ENCODE measurements at places on chromosomes 16 and 17. TPM values are rescaled to one million over a fixed set of nuclear protein-coding genes. Genes with fewer than 3 reads are reported as not detected.

- no peaks in the 10 kb centered on the region for H3K36me3 ChIP-seq
- no peak overlapping the region for H3K4me3 ChIP-seq
Measured at GRCh38 chr16:29745121-29745852, 503 bp downstream of the C16orf54 start.

GRCh38 chr17:81295676-81296381 is 722 bp upstream of the SLC38A10 start:
- H3K27me3 ChIP-seq = no peaks in the 10 kb centered on the region
- peaks cover 28% of the 10 kb centered on the region for H3K4me1 ChIP-seq
- peak overlapping the region; percentile 97 for H3K27ac ChIP-seq
- H3K4me3 ChIP-seq = peak overlapping the region; percentile 94
- H3K36me3 ChIP-seq = peaks cover 2% of the 10 kb centered on the region

Gene SLFN14
- total RNA-seq = not detected

DNA sequence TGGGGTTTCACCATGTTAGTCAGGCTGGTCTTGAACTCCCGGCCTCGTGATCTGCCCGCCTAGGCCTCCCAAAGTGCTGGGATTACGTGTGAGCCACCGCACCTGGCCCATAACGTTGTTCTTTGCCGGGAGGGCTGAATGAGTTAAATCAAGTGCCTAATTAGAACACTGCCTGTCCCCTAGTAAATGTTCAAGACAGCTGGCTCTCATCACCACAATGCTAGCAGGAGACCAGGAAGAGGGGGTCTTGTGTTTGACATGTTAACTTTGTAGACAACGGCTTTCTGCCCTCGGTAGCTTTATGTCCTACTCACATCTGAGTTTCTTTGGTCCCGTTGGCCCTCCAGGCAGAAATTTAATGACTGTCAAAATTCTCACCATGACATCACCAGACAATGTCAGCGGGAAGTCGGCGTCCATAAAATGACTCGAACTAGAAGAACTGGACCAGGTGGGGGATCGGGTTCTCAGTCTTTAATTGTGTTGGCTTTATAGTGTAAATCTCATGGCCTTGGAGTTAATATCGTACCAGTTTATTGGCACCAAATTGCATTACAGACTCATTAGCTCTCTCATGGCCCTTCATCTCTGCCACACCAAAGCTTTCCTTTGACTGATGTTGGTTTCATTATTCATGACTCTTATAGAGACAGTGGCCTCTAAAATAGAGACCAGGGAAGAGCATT is 11.4 kb upstream of the ITPRIPL2 start:
- no peak overlapping the region for H3K4me3 ChIP-seq
- no peak overlapping the region for H3K27ac ChIP-seq

GRCh38 chr16:48535369-48535787 is 74.6 kb downstream of the N4BP1 start:
- H3K36me3 ChIP-seq = peaks cover 2% of the 10 kb centered on the region
- no peak for DNase-seq
- no peaks in the 10 kb centered on the region for H3K27me3 ChIP-seq
- peaks cover 73% of the 10 kb centered on the region for H3K4me1 ChIP-seq
- H3K27ac ChIP-seq = peak overlapping the region; percentile 83

DNA sequence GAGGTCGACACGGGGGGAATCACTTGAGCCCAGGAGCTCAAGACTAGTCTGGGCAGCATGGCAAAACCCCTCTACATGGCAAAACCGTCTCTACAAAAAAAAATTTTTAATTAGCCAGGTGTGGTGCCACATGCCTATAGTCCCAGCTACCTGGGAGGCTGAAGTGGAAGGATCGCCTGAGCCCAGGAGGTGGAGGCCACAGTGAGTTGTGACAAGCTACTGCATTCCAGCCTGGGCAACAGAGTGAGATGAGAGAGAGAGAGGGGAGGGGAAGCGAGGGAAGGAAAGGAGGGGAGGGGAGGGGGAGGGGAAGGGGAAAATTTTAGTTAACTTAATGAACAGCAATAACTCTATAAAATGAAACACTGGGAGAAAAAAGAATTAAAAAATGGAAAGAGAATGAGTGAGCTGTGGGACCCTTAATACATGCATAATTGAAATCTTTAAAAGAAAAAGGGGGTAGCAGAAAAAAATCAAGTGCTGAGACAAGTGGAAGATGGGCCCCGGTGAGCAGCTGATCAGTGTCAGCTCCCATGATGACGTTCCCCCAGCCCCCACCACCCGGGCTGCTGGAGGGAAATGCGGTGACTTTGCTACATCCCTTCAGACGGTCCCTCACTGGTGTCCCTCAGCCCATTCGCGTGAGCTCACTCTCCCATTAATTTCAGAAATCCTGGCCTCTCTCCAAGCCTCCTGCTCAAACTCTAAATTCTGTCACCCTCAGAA is 2.7 kb downstream of the ASGR2 start:
- H3K27me3 ChIP-seq = peaks cover 16% of the 10 kb centered on the region
- H3K4me3 ChIP-seq = no peak overlapping the region

Gene KRT31
- not detected for total RNA-seq

GRCh38 chr17:39094607-39095308 is 56.7 kb downstream of the PLXDC1 start:
- peaks cover 7% of the 10 kb centered on the region for H3K27me3 ChIP-seq
- H3K36me3 ChIP-seq = peaks cover 2% of the 10 kb centered on the region
- DNase-seq = no peak
- peaks cover 43% of the 10 kb centered on the region for H3K4me1 ChIP-seq
- H3K27ac ChIP-seq = peak overlapping the region; percentile 27

DNA sequence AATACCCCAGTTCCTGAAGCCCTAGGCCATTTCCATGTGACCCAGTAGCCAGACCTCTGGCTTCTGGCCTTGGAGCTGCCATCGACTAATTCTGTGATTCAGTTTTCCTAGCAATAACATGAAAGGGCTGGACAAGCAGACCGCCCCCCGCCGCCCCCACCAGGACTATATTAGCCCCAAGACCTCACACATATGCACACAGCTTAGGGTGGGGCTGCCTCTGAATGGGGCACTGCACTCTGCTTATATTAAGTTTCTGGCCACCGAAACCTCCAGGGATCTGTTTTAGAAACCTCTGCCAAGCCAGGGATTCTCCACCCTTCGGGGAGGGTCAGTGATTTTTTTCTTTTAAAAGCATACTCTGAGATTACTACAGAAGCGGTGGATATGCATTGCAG is 2.3 kb downstream of the RAB11FIP4 start:
- H3K27ac ChIP-seq = no peak overlapping the region
- no peaks in the 10 kb centered on the region for H3K36me3 ChIP-seq
- H3K4me3 ChIP-seq = no peak overlapping the region
- peaks cover 1% of the 10 kb centered on the region for H3K4me1 ChIP-seq
- DNase-seq = peak; percentile 48

GRCh38 chr16:17435318-17435717 is 35.4 kb downstream of the XYLT1 start:
- DNase-seq = no peak
- H3K4me3 ChIP-seq = no peak overlapping the region
- no peaks in the 10 kb centered on the region for H3K36me3 ChIP-seq
- H3K4me1 ChIP-seq = peaks cover 14% of the 10 kb centered on the region

GRCh38 chr17:56918916-56919315 is 5.1 kb upstream of the TRIM25 start:
- no peak overlapping the region for H3K27ac ChIP-seq
- H3K27me3 ChIP-seq = no peaks in the 10 kb centered on the region
- no peak for DNase-seq
- H3K4me1 ChIP-seq = peaks cover 16% of the 10 kb centered on the region

Gene PMFBP1
- 2.8 TPM for total RNA-seq

- DNase-seq = peak; percentile 5
- no peaks in the 10 kb centered on the region for H3K27me3 ChIP-seq
- no peak overlapping the region for H3K4me3 ChIP-seq
- H3K36me3 ChIP-seq = no peaks in the 10 kb centered on the region
- no peak overlapping the region for H3K27ac ChIP-seq
Measured at GRCh38 chr17:62827746-62828485, 19.8 kb upstream of the MARCHF10 start.

Data from osteocyte (in vitro differentiated cells).